H1 (cell line): ENCODE measurements at places on chromosomes 7 and 10. TPM values are rescaled to one million over a fixed set of nuclear protein-coding genes. Genes with fewer than 3 reads are reported as not detected.

GRCh38 chr7:67947191-67947590 is 950.6 kb downstream of the TYW1 start:
- no peak for DNase-seq
- H3K27ac ChIP-seq, result no peak overlapping the region
- no peaks in the 10 kb centered on the region for H3K4me1 ChIP-seq
- no peak overlapping the region for H3K4me3 ChIP-seq

DNA sequence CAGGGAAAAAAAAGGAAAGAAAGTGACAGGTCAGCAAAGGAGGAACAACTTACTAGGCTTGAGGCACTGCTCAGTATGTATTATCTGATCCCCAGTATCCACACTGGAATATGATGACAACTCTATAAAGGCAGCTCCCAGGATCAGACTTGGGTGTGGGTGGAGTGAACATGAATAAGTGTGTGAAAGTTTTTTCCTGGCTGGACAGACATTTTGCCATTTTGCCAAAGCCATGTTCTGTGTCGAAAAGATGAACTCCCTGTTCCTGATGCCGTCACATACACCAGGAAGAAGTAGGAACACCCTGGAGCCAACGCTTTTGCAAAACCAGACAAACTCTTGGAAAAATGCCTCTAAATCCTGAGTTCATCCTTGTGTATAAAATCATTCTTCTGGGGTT is 143.2 kb upstream of the MEOX2 start:
- no peak for DNase-seq
- H3K27me3 ChIP-seq, result no peaks in the 10 kb centered on the region
- H3K4me3 ChIP-seq, result no peak overlapping the region
- no peaks in the 10 kb centered on the region for H3K36me3 ChIP-seq
- H3K4me1 ChIP-seq, result no peaks in the 10 kb centered on the region

DNA sequence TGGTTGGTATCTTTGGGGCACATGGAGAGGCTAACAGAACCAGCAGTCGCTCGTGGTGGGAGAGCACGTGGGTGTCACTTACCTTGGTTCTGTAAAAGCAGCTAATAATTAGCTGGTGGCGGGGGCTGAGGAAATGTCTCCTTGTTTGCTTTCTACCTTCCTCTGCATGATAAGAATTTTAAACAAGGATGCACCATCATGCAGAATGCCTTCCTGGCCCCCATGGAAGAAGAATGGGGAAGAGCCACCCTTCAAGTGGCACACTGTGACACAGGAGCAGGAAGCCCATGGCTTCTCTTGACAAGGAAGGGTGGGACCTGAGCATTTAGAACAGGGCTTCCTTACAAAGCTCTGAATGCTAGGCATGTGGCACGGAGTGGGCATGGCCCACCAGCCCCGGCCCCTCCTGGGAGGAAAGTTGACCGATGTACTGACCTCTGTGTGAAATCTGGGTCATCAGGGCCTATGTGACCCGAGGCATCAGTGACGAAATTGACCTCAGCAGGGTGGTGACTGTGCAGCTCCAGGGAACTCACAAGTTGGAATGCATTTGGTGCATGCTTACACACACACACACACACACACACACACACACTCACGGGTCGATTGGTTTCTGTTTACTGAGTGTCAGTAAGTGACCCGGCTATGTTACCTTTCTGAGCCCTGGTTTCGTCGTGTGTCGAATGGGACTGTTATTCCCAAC is 116.9 kb upstream of the ANLN start:
- no peak overlapping the region for H3K4me3 ChIP-seq
- H3K27ac ChIP-seq, result no peak overlapping the region
- no peaks in the 10 kb centered on the region for H3K36me3 ChIP-seq
- DNase-seq, result no peak

DNA sequence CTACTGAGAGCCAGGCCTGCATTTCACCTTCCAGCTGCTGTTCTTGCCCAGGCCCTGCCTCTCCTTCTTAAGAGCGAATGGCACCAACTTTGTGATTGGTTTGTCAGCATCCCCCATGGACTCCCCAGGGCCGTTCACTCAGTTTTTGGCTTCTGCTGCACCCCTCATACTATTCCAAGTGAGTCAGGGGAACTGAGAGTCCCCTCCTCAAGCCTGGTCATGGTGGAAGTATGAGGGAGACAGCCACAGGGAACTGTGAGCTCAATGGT is 62.4 kb upstream of the ANTXRL start:
- H3K27me3 ChIP-seq, result no peaks in the 10 kb centered on the region
- H3K4me3 ChIP-seq, result no peak overlapping the region
- H3K4me1 ChIP-seq, result no peaks in the 10 kb centered on the region
- no peaks in the 10 kb centered on the region for H3K36me3 ChIP-seq
- DNase-seq, result no peak
- H3K27ac ChIP-seq, result no peak overlapping the region

DNA sequence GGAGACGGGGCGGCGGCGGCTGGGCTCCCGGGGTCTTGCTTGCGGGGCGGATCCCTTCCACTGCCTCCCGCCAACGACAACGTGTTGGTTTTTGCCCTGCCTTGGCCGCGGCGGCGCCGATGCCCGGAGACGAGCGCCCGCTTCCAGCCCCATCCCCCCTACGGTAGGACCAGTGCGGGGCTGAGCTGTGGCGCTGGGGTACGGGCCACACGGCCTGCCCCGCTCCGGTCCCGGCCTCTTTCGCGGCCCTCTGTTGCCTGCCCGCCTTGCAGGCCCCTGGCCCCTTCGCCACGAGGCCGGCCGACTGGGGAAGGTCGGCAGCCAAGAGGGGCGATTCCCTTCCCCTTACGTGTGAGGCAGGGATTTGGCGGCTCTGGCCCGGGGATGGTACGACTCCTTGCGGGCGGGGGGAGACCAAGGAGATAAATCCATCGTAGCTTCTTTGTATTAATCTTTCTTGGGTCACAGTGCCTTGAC is 488 bp downstream of the EIF4H start:
- no peaks in the 10 kb centered on the region for H3K27me3 ChIP-seq
- H3K4me1 ChIP-seq, result peaks cover 6% of the 10 kb centered on the region
- peak overlapping the region; percentile 94 for H3K27ac ChIP-seq
- no peaks in the 10 kb centered on the region for H3K36me3 ChIP-seq
- peak overlapping the region; percentile 90 for H3K4me3 ChIP-seq

The HOXA2 gene
- not detected in 2 replicates for polyA plus RNA-seq
